ENCODE measurements at places on chromosomes 2 and 18.

- DNase-seq, result no peak
Measured at GRCh38 chr2:36915627-36916026, 50.7 kb downstream of the STRN start.

DNA sequence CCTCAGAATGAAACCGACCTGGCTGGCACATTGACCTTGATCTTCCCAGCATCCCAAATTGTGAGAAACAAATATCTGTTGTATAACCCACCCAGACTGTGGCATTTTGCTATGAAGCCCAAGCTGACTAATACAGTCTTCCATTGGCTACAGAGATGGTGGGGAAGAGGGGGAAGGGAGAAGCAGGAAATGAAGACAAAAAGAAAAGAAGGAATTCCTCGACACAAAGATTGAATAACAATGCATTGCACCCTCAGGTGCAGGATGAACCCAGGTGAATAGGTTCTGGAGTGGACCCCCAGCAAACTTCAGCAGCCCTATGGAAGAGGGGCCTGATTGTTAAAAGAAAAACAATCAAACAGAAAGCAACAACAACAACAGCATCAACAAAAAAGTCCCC lies 270.7 kb downstream of the FSIP2 start:
- no peak for DNase-seq

DNA sequence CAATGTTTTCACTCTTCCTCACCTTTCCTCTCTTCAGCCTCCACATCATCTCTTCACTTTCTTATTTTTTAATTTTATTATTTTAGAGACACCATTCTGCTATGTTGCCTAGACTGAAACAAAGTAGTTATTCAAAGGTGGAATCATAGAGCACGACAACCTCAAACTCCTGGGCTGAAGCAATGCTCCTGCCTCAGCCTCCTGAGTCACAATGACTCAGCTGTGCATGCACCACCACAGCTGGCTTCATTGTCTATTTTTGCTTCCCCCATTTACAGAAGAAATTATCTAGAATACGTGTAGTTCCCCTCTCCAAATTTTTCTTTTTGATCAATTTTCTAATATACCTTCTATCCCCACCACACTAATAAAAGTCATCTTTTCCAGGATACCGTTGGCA lies 911.5 kb upstream of the SOX11 start:
- DNase-seq, result no peak

DNA sequence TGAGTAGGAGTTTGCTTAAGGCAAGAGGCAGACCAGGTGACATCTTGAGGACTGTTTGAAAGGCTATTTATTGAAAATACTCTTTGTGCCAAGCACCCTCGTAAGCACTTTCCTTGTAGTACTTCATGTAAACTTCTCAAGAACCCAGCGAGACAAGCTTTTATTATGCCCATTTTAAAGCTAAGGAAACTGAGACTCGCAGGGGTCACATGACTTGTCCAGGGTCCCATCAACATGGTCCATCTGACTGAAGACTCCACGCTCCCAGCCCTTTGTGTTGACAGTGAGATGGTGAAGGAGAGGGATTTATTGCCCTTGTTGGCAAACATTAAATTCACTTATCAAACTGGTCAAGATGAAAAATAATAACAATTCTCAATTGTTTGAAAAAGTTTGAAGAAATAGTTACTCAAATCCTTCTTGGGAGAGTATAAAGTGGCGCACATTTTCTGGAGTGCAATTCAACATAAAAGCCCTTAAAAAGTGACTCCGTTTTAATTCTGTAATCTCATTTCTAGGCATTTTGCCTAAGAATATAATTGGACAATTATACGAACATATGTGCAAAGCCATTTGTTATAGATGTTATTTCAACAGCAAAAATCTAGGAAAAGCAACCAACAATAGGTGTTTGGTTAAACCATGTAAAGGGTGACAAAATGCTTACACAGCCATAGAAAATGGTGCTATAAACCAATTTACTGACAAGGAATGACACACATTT lies 270.5 kb upstream of the NCKAP5 start:
- DNase-seq, result no peak

- no peak for DNase-seq
Measured at GRCh38 chr2:57848723-57849122, 197.9 kb upstream of the VRK2 start.

DNA sequence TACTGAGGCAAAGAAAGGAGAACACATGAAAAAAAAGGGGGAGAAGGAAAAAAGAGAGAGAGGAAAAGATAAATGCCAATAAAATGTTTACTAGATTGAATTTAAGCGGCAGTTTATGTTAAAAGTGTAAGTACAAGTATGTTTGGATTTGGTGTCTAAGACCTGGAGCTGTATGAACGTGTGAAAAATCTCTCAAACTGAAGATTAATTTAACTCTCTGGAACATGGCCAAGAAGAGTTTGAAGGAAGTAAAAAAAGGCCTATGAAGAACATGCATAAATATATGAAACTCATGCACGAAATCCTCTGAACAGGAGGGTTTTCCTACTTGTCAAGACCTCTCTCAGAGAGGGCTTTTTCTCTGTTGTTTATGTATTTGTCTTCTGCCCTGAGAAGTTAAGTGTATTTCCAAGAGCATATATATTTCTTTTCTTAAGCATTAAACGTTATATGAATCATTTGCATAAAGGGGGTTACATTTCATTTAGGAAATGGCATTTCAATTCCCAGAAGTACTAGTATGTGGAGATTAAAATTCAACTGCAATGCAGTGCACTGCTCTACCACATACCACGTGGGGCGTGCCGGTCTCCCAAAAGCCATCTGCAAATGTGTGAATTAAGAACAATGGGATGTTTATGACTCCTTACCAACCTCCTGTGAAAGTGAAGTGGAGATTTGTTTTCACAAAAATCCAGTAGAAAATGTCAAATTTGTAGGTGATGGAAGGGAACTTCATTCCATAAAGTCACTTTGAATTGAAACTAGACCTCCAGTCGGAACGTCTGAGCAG lies 281.1 kb upstream of the TRIB2 start:
- no peak for DNase-seq

DNA sequence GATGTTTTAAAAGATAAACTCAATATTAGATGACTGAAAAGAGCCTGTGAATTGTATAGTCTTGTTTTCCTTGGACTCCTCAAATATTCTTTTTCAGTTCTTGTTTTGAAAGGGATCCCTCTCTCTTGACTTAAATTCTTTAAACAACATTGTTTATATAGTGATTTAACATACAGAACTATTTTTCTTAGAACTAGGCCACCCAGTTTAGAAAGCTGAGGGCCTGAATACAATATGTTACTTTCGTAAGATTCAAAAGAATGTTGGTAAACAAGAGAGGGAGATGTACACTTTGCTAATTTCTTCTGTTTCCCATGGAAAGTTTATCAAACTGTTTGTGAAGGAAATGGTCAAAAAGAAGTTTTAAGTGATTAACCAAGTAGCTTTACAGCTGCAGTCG lies 5.5 kb upstream of the TSPYL6 start:
- DNase-seq, result no peak

DNA sequence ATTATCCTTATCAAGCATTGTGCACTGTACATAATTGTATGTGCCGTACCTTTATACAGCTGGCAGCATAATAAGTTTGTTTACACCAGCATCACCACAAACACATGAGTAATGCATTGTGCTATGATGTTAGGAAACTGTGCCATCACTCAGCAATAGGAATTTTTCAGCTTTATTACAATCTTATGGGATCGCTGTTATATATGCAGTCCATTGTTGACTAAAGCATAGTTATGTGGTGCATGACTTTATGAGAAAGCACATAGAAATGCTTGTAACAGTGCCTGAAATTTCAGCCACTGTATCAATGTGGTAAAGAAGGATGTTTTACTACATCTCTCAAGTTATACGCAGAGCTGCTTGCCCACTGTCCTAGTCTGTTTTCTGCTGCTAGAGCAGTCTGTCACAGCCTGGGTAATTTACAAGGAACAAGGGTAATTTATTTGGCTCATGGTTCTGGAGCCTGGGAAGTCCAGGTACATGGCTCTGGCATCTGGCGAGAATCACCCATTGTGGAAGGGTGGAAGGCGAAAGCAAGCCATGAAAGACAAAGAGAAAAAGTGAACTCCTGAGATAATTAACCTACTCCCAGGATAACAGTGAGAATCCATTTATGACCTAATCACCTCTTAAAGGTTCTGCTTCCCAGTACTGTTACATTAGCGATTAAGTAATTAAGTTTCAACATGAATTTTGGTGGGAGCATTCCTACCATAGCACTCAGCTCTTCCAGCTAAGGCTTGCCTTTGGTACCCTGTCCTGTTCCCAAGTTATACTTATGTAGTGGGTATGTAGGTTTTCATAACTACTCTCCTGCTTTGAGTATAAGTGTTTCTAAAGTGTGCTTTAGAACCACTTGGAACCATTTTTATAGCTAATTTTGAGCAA lies 4.6 kb downstream of the MAP3K20 start:
- no peak for DNase-seq

DNA sequence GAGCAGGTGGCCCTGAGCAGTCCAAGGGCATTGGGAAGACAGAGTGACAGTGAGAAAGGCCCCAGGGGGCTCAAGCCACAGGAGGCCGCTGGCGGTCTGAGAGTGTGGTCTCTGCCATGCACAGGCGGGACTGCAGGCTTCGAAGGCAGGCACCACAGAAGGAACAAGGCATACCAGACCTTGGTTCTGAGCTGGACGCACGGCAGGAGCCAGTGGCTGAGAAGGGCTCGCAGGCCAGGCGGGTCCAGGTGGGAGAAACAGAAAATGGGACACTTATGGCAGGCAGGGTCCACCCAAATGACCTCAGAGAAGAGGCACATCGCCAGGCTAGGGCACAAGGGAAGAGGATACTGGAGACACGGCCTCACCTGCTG lies 14.9 kb downstream of the HJURP start:
- no peak for DNase-seq

- DNase-seq, result no peak
Measured at GRCh38 chr2:75561566-75562512, 1.1 kb upstream of the EVA1A start.

GRCh38 chr2:241506793-241507429 lies 1.5 kb downstream of the STK25 start:
- no peak for DNase-seq

- no peak for DNase-seq
Measured at GRCh38 chr18:57084331-57085271, 62.3 kb upstream of the BOD1L2 start.

DNA sequence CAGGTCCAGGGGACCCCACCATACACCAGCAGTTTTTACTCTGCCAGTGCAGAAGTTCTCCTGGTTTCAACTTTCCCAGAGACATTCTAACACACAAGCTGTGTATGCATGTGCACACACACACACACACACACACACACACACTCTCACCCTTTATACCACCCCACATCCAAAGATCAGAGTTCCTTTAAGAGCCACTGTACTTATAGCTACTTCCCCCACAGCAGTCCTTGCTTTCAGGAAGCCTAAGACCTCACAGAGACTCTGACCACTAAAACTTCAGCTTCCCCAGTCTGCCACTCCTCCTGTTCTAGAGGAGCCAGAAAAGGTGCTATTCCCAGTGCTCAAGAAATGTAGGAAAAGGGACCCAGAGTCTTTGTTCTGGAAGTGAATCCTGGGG lies 107.8 kb downstream of the ZNF521 start:
- no peak for DNase-seq

GRCh38 chr2:146265656-146266055 lies 1579.2 kb upstream of the ACVR2A start:
- DNase-seq, result no peak

GRCh38 chr18:22559414-22560274 lies 141.9 kb upstream of the CTAGE1 start:
- no peak for DNase-seq

DNA sequence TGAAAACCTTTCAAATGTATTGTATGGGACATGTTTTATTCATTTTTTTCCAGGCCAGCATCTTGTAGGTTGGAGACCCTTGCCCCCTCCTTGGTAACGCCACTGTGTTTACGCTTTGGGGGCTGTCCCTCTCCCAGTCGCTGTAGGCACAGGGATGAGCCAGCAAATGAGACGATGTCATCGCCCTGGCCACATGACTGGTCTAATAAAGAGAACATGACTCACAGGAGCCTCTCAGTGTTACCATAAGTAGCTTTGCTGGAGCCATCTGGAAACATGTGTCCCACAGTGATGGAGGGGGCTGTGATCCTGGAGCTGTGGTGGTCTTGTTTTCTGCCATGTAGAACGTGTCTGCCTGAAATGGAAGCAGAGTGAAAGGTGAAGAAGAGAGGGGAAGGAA lies 78.9 kb downstream of the CD8B2 start:
- no peak for DNase-seq

GRCh38 chr18:62611453-62612288 lies 88.8 kb downstream of the ZCCHC2 start:
- DNase-seq, result no peak

DNA sequence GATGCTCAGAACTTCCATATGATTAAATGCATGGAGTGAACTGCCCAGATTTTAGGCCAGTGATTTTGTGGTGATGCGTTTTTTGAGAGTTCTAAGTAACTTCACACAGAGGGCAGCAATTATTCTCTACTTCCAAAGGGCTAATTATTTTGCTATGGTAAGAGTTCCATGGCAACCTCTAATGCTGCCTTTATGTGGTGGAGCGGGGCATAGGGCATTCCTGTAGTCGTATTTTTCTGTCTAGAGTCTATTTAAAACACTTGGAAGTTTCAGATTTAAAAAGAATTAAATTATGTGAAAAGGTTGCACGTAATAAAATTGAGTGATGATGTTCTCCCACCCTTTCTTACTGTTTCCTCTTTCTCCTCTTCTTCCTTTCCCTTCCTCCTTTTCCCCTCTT lies 63.9 kb upstream of the EML6 start:
- no peak for DNase-seq

DNA sequence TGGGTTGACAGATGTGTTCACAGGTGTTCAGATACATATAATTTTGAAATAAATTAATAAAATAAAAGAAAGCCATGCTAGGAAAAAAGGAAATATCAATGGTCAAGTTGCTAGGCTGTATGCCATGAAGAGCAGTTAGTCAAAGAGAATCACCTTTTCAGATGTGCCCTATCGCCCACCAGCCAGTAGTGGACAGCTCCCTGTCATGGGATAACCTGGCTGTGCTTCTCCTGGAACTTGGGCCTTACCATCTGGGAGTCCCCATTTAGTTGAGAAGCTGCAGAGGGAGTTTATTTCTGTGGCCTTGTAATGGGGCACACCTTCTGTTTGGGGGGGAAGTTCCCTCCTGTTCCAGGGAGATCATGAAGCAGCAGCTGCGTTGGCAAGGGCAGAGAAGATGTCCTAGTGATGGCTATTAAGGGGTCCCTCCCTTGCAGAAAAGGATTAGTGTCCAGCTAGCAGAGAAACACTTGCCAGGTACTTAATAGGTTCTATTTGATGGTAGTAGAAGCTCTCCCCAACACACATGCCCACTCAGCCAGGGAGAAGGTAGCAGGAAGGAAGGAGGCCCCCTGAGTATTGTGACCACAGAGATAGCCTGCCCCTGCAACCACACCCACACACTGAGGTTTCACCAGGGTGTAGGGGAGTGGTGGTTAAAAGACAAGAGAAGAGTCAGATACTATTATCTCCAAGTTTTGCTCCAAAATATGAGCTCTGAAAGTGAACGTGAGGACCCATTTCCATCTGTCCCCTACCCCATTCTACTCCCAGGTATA lies 117.7 kb downstream of the B3GNT2 start:
- no peak for DNase-seq

GRCh38 chr2:19355931-19356544 lies 2.4 kb downstream of the OSR1 start:
- DNase-seq, result no peak

- DNase-seq, result no peak
Measured at GRCh38 chr2:222955008-222955407, 94.2 kb downstream of the ACSL3 start.
